ENCODE measurements at places on chromosomes 6 and 20.

GRCh38 chr6:150332939-150333584, 35.8 kb upstream of the IYD start:
- no peak for ATAC-seq

DNA sequence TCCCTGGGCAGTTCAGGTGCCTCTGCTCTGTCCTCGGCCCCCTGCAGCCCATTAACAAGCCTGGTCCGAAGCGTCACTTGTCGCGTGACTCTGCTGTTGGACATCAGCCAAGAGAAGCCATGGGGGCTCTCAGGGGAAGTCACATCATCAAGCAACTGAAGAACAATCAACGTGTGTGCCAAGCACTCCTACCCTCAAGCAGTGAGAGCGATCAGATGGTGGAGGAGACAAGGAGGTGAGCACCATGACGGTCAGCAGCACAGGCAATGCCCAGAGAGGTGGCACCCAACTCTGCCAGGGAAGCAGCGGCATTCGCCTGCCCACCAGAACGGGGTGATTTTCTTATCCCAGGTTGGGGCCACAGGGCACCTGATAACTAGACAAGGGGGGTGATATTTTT, 132.7 kb downstream of the AGPAT4 start:
- no peak for ATAC-seq

DNA sequence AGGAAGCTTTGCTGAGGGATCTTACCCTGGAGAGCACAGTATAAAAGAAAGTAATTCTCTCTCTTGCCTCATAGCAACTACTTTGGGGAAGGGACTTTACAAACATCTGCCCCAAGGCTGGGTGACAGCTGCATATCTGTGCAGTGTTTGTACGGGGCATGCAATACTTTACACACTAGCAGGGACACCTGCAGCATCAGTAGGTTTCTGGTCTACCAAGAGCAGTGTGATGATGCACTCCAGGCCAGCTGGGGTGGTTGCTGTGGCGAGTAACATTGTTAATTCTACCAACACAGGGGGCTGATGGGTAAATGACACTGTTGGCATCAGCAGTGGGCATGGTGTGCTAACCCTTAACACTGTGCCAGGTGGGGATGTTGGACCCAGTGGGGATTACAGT, 48.0 kb downstream of the ADTRP start:
- ATAC-seq = peak; percentile 18

DNA sequence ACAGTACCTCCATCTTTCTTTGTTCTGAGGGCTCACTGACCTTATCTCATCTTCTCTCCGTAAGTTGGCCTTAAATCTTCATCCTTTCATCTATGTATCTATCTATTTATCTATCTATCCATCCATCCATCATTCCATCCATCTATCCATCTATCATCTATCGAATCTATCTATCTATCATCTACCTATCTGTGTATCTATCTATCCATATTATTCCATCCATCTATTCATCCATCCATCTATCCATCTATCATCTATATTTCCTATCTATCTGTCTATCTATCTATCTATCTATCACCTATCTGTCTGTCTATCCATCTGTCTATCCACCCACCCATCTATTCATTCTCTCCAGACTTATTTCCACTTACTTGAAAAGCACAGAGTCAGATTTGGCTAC, 147.3 kb upstream of the PMEPA1 start:
- no peak for ATAC-seq

GRCh38 chr20:11186301-11187008, 512.7 kb upstream of the JAG1 start:
- ATAC-seq = no peak

GRCh38 chr6:52135217-52135616, 47.8 kb upstream of the PKHD1 start:
- no peak for ATAC-seq

GRCh38 chr6:25499615-25500235, 152.3 kb upstream of the SCGN start:
- ATAC-seq = no peak

GRCh38 chr6:108838101-108838717, 10.0 kb upstream of the ARMC2 start:
- ATAC-seq = no peak

GRCh38 chr20:60268491-60268890, 310.3 kb downstream of the CDH26 start:
- ATAC-seq = no peak

DNA sequence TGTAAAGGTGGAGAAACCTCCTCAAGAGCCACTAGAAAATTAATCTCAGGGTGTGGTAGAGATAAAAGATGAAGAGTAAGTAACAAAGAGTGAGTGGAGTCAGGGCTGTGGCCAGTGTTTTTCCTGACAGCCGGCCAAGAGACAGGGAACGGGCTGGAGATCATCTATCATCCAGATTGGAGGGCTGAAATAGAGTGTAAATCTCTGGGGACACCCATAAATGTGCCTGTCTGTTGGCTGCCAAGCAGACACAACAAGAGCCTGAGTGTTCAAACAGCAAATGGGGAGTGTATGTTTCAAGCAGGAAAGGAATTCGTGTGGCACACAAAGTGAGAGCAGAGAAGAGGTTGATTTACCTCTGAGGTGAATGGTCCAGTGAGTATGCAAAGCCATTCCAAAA, 326.4 kb upstream of the KHDRBS2 start:
- ATAC-seq = no peak

DNA sequence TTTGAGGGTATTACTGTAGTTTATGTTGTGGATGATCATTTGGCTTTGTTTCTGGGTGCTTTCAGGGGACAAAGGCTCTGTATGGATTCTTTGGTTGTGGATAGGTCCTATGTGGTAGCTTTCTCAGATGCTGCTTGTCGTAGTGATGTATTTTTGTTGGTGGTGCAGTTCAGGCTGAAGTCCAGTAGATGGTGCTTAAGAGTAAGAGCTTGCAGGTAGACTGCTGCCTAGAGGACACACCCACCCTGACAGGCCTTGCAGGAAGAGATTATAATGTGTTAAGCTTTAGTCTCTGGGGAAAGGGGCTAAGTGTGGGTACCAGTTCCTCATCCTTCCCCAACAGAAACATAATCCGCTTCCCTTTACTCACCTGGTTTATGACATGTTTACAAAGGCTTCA, 62.6 kb upstream of the ADGRB3 start:
- ATAC-seq = no peak

- ATAC-seq = no peak
Measured at GRCh38 chr6:44122801-44123200, 4.5 kb downstream of the MRPL14 start.

DNA sequence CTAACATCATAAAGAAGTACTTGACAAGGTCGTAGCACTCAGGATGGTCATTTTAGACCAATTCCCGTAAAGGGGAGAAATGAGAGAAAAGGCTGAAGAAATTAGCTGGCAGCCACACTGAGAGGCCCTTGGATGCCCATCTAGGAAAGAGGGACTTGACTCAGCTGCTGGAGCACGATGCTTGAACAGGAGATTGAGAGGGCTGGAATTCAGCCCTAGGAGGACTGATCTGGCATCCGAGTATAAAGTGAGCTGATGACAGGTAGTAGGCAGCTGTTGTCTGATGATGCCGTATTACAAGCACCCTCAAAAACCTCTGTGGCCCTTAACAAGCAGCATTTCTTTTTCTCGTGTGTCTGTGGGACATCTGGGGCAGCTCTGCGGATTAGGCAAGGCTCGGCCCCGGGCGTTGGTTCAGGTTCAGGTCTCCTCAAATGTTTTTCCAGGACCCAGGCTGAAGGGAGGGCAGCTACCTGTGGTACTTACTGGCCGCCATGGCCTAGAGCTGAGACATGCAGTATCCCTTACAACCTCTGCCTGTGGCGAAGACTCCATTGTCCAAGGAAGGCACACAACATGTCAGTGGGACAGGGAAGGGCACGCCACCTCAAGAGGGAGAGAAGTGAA, 219.6 kb upstream of the SNX9 start:
- no peak for ATAC-seq

DNA sequence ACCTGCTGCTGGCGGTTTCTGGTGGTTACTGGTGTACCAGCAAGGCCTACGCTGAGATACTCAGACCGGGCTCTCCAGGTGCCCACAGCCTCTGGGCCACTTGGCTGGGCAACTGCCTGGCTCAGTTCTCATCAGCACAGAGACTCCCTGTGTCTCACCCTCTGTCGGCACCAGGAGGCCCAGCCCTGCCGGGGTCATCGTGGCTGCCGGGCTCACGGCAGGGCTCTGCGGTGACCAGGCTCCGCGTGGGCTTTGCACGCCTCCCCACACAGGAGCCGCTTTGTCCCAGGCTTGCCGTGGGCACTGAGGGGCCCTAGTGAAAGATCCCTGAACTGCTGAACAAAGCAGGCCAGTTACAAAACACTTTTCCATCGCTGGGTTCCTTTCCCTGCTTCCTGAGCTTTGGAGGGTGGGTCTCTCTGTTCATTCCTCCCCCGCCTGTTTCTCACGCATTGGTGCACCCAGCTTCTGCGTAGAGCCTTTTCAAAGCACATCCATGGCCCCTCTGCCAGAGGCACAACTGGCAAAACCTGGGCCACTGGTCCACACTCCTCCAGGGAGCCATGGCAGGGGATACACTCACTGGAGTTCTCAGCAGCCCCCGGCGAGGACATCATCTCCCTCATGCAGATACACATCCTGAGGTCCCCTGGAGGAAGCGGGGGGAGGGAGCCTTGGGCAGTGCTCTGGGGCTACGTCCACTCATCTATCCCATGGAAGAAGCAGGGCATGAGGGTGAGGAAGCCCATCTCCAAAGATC, 117.0 kb downstream of the NFATC2 start:
- peak; percentile 22 for ATAC-seq

GRCh38 chr20:49804364-49804763, 8.3 kb upstream of the SLC9A8 start:
- ATAC-seq = no peak

DNA sequence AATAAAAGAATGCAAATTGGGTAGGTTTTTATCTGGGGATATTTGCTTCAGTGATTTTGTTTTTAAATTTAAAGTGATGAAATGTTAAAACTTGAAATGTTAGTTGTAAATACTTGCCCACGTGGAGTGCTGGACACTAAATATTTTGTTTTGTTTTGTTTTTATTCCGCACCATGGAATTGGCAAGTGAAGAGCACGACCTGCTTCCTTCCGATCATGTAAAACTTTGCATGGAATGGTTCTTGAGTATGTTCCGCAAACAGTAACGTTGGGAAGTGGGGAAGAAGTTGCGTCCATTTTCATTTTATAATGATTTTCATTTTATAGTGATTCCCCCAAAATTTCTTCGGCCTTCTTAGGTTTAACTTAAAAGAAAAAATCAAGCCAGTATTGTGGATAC, 765 bp downstream of the IRAK1BP1 start:
- no peak for ATAC-seq

- ATAC-seq = no peak
Measured at GRCh38 chr6:69593706-69594105, 203.1 kb downstream of the LMBRD1 start.

DNA sequence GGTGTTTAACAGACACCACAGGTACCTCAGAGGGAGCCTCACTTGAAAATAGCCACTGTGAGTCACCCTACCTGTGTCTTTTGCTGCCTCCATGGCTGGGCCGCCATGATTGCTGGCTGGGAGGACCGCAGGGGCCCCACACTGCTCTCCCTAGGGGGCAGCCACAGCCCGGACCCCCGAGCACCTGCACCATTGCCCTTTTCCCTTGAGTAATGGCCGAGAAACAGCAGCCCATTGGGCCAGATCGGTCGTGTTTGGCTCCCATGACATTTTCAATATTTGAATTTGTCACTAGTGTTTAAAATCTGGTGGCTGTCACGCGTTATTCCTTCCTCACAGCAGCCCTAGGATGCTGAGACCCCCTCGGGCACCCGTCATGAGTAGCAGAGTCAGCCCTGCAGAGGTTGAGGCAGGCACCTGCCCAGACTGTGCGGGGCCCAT, 6.7 kb downstream of the ZBP1 start:
- ATAC-seq = no peak

DNA sequence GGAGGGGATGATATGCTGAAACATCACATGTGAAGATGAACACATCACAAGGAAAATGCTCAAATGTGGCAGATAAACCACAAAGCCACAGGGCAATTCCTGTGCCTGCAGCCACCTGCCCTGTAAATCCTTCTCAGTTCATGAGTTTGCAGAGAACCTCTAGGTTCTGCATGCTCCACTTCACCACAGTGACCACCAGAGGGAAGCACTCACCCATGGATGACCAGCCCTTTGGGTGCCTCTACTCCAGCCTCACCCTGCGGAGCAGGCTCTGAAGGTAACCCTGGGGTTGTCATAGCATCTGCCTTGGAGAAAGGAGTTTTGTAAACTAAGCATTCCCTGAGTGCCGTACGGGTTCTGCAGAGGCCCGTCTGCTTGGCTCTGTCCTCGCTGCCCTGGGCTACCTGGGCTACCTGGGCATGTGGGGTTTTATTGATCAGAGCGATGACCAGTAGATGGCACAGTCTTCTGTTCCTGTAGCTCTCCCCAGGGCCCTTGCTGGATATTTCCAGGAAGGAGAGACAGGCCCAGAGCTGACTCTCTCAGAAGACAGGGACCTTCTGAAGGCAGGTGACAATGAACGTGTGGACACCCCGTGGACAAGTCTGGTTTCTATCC, 31.7 kb upstream of the CST1 start:
- ATAC-seq = no peak

DNA sequence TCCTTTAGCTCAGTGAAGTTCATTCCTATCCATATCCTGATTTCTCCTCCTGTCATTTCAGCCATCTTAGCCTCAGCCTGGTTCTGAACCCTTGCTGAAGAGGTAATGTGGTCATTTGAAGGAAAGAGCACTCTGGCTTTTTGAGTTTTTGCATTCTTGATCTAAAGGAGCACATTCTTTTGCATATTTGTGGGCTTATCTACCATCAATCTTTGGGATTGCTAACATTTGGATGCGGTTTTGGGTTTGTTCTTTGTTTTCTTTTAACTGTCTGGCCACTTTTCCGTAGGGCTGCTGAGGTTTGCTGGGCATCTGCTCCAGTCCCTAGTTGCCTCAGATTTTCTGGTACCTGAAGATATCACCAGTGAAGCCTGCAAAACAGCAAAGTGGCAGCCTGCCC, 238.3 kb downstream of the EPM2A start:
- ATAC-seq = no peak

DNA sequence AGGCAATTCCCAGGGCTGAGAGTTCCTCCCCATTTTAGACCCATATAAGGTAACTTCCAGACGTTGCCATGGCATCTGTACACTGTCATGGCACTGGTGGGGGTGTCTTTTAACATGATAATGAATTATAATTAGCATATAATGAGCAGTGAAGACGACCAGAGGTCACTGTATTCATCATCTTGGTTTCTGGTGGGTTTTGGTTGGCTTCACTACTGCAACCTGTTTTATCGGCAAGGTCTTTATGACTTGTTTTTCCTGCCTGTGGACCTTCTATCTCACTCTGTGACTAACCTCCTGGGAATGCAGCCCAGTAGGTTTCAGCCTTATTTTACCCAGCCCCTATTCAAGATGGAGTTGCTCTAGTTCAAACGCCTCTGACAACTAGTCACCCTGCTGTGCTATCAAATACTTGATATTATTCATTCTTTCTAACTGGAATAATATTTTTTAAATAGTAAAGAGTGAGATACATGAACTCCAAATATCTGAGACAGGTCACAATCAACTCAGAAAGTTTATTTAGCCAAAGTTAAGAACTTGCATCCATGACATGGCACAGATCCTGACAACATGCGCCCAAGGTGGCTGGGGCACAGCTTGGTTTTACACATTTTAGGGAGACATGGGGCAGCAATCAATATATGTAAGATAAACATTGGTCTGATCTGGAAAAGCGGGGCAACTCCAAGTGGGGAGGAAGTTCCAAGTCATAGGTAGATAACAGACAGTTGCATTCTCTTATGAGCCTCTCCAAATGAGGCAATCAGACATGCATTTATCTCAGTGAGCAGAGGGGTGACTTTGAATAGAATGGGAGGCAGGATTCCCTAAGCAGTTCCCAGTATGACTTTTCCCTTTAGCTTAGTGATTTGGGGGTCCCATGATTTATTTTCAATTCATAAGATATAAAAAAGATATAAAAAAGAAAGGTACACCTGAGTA, 1.2 kb upstream of the UFL1 start:
- no peak for ATAC-seq

- no peak for ATAC-seq
Measured at GRCh38 chr6:5876076-5876475, 130.6 kb downstream of the NRN1 start.
